Esophagus mucosa (tissue), 1 donor: ENCODE measurements at places on chromosomes 6 and 20. TPM values are rescaled to one million over a fixed set of nuclear protein-coding genes. Genes with fewer than 3 reads are reported as not detected.

DNA sequence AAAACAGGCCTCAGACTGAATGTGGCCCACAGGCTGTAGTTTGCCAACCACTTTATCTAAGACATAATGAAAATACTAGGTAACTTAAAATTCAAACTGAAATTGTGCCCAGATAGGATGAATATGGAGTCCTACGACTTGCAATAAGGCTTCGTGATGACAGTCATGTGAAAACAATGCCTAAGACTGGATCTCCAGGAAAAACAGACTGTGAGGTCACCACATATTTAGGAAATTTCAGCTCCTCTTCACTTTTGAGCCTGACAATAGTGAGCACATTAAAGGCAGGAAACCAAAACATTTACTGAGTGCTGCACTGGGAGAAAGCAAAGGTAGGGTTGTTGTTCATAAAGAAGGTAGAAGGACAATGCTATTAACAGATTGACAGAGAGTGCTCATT lies 50.0 kb downstream of the RTN4IP1 start:
- ATAC-seq: no peak

- no peak for ATAC-seq
Measured at GRCh38 chr6:33698494-33698893, 13.0 kb downstream of the UQCC2 start.

DNA sequence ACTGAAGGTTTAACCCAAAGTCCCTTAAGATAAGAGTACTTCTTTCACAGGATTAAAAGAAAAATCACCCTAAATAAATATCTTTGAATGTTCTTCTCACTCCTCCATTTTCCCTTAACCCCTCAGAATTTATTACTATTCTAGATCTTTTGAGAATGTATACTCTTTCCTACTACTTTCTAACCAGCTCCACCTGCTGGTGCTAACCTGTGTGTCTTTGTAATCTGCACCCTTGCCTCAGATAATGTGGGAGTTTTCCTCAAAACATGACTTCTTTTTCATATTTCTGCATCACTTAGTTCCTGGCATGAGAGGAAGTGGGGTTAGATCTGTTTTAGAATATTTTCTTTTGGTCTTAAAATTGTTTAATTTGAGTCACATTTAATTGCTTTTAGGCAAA lies 394.2 kb downstream of the BMP2 start:
- ATAC-seq: no peak

- peak; percentile 50 for ATAC-seq
Measured at GRCh38 chr20:50020288-50020687, 37.5 kb downstream of the SNAI1 start.

PRDM1 gene
- total RNA-seq: 94.1 TPM

GRCh38 chr6:35580836-35581235 lies 68.1 kb upstream of the TULP1 start:
- ATAC-seq: no peak

DNA sequence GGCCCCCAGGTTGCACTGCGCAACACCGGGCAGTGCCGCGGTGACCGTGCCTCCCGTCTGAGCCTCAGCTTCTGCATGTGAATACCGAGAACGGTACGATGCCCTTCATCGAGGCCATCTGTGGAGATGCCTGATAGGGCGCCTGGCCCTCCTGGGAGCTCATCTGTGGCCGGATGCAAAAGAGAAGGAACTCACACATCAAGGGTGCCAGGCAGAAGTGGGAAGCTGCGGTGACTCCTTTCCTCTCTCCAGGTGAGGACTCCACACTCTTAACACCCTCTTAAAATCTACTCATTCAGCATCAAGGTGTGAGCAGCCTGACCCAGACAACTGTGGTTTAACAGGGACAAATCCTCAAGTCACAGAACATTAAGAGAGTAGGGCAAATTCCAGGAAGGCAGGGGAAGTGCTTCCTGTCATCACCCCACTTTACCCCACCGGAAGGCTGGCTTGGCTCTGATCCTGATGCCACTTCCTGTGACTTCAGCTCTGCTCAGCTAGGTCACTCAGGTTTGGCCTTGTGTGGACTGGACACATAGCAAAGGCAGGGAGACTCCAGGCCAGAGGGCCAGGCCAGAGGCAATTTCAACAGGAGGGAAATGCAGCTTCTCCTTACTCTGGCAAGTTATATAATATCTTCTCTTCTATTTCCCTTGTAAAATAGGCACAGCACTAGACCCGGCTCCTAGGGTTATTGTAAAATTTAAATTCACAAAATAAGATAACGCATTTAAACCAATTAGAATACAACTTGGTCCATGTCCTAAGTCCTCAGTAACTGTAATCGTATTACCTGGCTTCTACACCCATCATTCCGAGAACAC lies 69.4 kb downstream of the CPNE5 start:
- ATAC-seq: no peak

DNA sequence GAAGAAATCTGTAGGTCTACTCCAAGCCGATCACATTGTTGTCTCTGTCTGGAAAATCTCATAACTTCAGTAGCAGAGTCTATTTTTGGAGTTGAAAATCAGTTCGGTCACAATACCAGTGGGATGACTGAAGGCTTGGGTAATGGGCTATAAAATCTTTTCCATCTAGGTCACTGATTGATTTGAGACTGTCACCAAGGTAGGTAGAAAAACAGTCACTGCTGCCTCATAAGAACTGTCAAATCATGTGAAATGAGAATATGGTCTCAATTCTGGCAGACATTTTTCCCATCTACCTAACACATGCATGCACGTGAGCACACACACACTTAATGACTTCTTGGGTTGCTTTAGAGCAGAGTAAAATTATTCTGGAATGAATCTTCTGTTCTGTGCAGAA lies 1162.8 kb upstream of the CITED2 start:
- ATAC-seq: no peak

SLA2 gene
- 0.12 TPM for total RNA-seq

DNA sequence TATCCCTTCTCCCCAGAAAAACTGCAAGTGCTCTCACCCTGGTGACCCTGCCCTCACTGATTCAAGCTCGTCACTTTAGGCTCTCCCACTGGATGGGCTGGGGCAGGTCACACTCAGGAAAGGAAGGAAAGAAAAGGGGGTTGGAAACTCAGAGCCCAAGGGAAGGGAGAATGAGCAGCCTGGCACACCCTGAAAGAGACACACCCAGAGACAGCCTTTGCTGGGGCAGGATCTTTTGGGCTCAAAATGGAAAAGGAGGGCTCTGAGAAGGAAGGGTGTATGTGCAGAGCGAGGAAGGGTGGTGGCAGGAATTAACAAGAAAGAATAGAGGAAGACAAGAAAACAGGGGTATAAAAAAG lies 2.5 kb downstream of the PPP1R18 start:
- ATAC-seq: no peak

DNA sequence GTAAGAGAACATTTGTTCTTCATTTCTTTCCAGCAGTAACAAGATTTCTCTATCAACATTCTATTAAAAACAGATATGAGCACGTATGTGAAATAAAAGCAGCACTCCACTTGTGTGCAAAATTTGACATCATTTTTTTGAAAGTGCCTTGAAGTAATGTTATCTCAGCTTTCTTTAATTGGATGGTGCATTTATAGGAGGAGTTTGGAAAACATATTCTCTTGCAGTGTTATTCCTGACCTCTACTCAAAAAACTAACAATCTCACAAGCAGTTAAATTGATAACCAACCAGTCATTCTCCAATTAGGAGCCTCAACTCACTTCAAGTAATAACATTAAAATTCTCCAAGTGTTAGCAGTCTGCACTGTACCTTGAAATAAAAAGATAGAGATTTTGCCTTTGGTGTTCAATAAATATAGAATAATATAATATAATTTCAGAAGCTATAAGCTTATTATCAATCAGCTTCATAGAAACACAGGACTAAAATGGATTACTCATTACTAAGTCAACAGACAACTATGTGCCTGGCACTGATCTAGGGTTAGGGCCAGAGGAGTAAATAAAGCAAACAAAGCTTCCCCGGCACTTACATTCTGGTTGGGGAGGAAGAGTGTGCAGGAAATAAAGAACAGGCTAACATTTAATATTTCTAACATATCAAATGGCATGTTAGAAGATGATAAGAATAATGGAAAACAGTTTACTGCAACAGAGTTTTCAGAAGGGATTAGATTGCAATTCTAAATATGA lies 149.0 kb upstream of the SGK1 start:
- peak; percentile 62 for ATAC-seq

DNA sequence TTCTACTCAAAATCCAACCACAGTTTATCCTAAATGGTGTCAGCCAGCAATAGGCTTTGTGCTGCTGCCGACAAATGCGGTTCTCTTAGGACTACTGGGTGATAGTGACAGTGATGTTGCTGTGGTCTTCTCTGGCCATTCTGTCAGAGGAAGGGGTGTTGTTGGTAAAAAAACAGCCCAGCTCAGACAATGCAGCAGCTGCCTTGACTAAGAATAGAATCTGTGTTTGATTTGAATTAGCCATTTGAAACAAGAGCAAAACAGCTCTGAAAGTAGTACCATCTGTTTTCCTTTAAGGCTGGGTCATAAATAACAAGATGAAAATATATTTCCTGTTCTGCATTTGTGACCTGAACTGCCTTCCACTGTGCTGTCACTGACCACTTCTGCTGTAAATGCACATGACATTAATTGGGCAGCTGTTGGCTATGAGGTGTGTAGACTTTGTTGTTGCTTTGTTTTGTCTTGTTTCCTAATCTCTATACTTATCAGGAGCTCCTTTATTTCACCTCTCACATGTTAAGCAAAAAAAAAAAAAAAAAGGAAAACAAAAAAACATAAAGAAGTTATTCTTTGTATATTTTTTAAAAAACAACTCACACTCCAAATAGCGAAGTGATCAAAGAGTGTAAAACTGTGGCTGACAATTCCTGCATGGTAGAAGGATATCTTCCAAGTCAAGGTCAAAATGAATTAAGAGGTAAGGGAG lies 497.8 kb upstream of the ARID1B start:
- ATAC-seq: no peak
